ENCODE measurements at places on chromosomes 7 and 10. TPM values are rescaled to one million over a fixed set of nuclear protein-coding genes. Genes with fewer than 3 reads are reported as not detected.

The CRYGN gene
- total RNA-seq, result under 0.01 TPM

The STK31 gene
- total RNA-seq, result 13.5 TPM

- DNase-seq, result peak; percentile 64
Measured at GRCh38 chr10:13684252-13684791, 97.6 kb downstream of the PRPF18 start.

DNA sequence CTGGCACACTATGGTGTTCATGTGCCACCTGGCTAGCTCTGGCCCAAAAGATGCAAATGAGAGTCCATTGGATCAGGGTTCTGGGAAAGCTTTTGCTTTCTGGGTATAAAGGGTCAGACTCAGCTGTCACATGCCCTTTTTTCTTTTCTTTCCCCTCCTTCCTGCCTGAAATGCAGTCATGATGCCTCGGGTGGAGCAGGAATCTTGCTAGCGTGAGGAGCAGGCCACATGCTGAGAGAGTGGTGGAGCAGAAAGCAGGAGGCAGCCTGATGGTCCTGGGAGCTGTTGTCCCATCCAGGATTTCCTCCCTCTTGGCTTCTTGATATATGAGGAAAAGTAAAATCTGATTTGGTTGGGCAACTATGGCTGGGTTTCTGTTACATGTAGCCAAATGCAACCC lies 2.7 kb upstream of the LHPP start:
- DNase-seq, result no peak

The RALA gene
- 35.5 TPM for total RNA-seq

DNA sequence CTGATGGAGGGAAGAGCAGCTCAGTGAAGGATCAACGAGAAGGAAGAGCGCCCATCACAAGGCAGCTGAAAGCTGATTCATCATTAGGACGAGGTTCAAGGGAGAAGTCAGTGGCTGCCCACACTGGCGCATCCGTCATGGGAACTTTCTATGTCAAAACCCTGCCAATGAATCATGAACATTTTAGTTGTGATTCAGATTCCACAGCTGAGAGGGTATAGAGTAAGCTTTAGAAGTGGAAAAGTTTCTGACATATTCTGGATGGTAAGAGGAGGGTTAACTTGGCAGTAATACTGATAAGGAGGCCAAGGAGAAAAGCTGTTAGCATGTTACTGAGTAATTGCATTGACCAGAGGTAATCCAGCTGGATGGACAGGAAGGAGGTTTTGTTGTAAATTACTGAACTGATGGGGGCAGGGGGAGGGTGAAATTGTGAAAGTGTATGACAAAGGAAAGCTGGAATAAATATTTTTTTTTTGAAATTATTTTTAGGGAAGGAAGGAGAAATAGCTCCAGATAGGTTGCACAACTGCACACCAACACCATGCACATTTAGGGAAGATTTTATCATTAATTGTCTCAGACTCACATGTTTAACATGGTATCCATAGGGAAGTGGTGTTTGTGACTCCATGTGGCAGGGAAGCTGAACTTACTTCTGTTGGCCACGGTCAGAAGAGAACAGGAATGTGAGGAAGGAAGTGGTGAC lies 78.3 kb upstream of the NRP1 start:
- DNase-seq, result no peak

The ZSCAN21 gene
- total RNA-seq, result 17.9 TPM

DNA sequence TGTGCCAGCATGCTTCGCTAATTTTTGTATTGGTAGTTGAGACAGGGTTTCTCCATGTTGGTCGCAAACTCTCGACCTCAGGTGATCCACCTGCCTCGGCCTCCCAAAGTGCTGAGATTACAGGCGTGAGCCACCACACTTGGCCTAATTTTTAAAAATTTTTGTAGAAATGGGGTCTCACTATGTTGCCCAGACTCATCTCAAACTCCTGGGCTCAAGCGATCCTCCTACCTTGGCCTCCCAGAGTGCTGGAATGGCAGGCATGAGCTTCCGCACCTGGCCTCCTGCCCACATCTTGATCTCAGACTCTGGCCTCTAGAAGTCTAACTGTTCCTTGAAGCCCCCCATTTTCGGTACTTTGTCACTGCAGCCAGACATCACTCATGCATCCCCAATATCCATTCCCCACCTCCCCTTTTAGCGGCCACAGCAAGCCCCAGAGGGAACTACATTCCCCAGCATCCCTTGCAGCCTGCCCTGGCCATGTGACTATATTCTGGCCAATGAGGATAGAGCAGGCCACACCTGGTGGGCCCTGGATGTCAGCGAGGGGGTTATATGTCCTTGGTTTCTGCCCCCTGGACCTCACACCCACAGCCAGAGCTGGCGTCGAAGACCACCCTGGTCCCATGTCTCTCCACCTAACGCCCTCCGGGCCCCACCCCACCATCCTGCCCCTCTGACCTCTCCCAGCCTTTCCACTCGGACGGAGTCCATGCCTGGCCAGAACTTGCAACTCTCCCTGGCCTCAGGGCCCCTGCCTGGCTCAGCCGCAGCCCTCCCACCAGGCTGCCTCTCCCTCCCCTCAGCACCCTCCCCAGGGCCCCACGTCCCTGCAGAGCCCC lies 33.8 kb downstream of the MICALL2 start:
- no peak for DNase-seq

- DNase-seq, result no peak
Measured at GRCh38 chr7:99825452-99825851, 2.4 kb upstream of the CYP3A43 start.

The SPDYE8 gene
- total RNA-seq, result under 0.01 TPM

The SLC26A4 gene
- 4.1 TPM for total RNA-seq

The PRF1 gene
- total RNA-seq, result not detected

The PSD gene
- 98.2 TPM for total RNA-seq

GRCh38 chr7:66576646-66577045 lies 52.0 kb upstream of the KCTD7 start:
- no peak for DNase-seq

- no peak for DNase-seq
Measured at GRCh38 chr10:8052341-8052955, 2.0 kb upstream of the GATA3 start.

The GPR85 gene
- total RNA-seq, result 257 TPM

DNA sequence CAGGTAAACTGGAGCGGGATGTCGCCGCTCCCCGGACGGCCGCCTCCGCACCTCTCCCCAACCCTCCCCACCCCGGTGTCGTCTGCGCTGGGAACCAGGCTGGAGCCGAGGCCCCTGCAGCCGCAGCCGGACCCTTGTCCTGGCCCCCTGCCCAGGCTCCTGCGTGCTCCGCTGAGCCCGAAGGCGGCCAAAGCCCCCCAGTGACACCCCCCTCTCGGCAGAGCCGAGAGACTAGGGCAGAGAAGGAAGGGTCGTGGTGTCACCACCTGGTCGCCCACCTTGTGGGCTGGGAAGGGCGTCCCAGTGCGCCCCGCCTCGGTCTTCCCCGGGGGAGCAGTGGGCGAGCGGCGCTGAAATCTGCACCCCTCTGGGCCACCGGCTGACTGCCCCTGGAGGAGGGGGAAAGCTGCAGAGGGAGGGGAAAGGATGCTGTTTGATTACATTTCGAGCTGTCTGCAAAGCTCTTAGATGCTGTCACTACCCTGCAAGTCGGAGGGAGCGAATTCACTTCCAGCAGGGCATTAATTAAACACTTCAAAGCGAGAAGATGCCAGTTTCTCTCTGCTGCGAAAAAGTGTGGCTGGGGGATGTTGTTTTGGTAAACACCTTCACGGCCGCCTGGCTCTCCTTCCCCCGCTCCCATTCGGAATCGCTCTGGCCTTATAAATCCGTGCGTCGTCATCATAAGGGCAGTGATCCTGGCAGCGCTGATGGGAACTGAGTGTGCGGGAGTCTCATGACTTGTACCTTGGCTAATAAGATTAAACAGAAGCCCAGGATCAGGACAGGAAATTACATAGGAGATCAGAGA lies 622 bp downstream of the DYNC1I1 start:
- DNase-seq, result no peak

GRCh38 chr10:47406870-47407691 lies 23.0 kb upstream of the ZNF488 start:
- DNase-seq, result no peak

The NRAP gene
- not detected for total RNA-seq

DNA sequence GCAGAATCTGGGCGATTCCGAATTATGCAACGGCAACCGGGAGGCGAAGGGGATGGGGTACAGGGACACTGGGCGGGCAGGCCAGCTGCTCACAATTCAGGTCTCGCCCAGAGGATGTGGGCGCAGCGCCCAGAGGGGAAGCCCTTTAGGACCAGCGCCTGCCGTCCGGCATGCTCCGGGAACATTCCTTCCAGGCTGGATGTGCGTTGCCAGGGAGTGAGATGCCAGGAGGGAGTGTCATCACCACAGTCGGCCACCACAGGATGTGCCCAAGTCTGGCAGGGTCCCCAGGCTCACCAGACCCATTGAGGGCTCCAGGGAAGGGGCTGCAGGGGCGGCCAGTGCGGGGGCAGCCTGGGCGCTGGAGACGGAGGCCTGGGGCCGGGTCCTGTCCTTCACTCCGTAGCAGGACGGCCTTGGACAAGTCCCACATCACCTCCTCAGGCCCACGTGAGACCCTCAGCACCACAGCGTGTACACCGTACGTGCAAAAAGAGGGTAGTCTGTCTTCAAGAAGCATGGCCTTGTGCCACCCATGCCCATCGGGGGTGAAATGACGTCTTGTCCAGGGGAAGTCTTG lies 63.9 kb downstream of the FOXL3 start:
- peak; percentile 65 for DNase-seq

GRCh38 chr10:8071006-8071405 lies 16.5 kb downstream of the GATA3 start:
- no peak for DNase-seq

The TMEM184A gene
- not detected for total RNA-seq

DNA sequence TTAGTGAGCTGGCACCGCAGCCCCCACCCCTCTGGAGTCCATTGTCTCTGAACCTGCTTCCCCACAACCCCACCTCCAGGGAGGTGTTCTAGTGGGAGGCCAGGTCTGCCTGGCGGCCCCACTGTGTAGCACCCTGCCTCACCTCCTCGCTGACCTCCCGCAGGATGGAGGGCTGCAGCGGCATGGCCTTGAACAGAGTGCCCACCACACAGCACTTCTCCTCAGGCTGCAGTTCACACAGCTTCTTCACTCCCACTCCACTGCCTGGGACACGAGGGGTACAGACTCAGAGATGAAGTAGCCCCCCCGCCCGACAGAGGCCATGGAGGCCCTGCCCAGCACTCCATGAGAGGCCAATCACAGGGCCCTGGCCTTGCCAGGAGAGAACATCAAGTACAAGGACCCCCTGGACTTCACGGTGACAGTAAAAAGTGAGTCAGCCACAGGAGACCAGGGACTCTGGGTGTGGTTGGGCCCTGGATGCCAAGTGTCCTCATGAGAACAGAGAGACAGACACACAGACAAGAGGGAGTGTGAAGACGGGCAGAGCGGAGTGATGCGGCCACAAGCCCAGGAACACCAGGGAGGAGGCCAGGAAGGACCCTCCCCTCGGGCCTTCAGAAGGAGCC lies 5.4 kb downstream of the POLD2 start:
- DNase-seq, result no peak

The MDFIC gene
- total RNA-seq, result 6.1 TPM

- DNase-seq, result no peak
Measured at GRCh38 chr7:48025624-48026023, 3.3 kb downstream of the SUN3 start.

GRCh38 chr7:53094827-53095226 lies 59.4 kb downstream of the POM121L12 start:
- no peak for DNase-seq

The FEZF1 gene
- total RNA-seq, result not detected

DNA sequence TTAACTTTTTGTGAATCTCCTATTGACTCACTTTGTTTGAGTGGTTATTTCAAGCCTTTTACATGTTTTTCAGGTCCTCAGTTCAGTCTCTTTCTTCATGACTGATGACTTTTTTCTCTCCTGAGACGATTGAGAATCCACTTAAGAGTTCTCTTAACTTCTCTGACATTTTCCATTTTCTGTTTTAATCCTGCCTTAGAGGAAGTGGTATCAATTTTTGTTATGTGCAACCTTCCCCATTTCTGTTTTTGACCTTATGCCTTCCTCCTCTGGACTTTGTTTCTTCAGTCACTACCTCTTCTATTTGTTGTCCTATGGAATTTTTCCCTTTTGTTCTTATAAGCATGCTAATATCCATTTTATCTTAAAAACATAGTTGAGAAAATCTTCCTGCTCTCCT lies 2.4 kb downstream of the PSMC2 start:
- no peak for DNase-seq

- DNase-seq, result no peak
Measured at GRCh38 chr7:3879355-3880075, 578.5 kb downstream of the SDK1 start.

The FGFBP3 gene
- 18.3 TPM for total RNA-seq

The CYCS gene
- 107 TPM for total RNA-seq

- no peak for DNase-seq
Measured at GRCh38 chr7:126702242-126703016, 550.3 kb downstream of the GRM8 start.

GRCh38 chr10:129440247-129440646 lies 26.8 kb upstream of the MGMT start:
- no peak for DNase-seq

GRCh38 chr10:1939016-1939415 lies 201.7 kb upstream of the ADARB2 start:
- DNase-seq, result no peak

DNA sequence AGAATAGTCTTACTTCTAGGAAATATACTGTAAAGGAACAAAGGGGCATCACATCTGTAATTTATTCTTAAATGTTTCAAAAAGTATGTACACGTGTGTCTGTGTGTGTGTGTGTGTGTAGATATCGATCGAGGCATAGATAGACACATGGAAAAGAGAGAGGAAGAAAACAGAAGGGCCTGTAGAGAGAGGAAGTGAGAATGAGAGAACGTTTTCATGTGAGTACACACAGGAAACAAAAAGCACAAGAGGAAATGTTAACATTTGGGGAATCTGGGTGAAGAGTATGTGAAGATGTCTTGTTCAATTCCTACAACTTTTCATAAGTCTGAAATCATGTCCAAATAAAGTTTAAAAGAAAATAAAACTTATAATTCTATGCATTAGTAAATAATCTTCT lies 286.5 kb upstream of the SORCS1 start:
- no peak for DNase-seq

- no peak for DNase-seq
Measured at GRCh38 chr10:24756283-24756682, 32.6 kb upstream of the ARHGAP21 start.

DNA sequence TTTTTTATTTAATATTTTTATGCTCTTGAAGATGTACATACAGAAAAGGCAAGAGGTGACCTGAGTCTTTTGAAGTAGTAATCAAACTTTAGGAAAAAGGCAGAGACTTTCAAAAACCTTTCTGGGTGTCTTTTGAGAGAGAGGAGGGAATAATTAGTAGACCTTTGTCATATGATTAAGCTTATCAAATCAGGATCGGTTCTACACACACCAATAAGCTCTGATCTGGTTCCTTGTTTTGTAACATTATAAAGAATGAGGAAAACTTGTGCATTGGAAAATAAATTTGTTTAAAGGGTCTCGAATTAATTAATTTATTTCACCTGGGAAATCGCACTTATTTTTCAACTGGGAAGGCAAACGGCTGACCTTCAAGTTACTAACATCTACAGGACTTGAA lies 11.9 kb downstream of the TWIST1 start:
- no peak for DNase-seq

GRCh38 chr10:131888186-131888604 lies 12.6 kb upstream of the PPP2R2D start:
- no peak for DNase-seq

The MAGI2 gene
- total RNA-seq, result 136 TPM

Measured in frontal cortex (tissue), 4 donors.